ENCODE measurements at places on chromosomes 13 and 19.

GRCh38 chr19:38162632-38163031 is 61.4 kb downstream of the DPF1 start:
- no peak for DNase-seq

DNA sequence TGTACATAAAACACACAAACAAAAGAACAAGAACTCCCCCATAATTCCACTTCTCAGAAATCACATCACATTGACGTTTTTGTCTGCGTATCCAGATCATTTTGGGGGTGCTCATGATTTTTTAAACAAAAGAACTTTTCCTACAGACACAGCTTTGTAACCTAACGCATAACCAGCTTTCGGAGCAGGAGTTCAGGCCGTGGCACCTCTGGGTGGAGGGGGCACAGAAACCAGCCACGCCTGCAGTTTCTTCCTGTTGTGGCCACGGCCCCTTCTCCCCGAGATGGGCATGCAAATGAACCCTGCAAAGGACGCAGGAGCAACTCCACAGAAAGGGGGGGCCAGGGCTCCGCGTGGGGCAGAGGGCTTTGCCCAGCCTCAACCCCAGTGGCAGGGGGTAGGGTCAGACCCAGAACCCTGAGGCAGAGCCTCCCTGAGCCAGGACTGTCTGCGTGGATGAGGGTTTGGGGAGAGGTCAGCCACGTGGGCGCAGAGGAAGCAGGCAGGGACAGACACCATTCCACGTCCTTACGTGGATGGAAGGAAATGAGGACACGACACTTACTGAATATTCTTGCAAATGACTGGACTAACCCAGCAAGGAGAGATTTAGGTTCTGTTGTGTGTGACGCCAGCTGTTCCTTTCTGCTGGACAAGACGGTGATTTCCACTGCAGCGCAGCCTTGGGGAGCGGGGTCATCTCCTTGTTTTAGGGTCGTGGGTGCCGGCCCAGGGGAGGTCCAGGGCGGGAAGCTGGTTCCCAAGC is 64.4 kb downstream of the RASA3 start:
- peak; percentile 28 for DNase-seq

DNA sequence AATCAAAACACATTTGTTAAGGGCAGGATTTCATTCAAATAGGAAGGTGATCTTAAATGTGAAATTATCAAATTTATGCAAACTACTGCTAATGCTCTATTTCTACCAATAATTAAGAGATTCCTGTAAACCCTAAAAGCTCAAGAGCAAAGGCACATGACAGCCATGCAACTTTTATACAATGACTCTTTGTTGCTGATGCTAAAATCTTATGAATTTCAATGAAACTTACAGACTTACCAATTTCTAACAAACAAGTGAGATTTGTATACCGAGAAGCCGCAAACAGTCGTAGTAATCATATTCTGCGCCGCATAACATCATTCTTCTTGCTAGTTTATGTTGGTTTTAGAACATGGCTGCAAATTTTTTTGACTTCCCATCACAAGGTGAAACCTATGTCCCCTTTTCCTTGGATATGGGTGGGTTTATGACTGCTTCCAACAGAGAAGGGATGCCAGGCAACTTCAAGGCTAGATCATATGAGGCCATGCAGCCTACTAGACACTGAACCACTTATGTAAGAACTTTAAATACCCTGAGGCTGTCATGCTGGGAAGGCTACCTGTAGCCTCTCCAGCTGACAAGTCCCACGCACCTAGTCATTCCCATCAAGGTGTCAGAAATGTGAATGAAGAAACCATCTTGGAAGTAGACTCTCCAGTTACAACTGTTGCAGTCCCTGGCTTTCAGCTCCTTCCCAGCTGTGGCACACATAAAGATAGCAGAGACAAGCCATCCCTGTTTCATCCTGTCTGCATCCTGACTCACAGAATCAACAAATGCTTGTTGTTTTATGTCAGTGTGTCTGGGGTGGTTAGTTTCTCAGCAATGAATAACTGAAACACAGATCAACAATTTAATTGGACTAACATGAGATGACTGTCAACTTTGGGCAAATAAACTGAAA is 42.0 kb downstream of the LNX2 start:
- no peak for DNase-seq

- no peak for DNase-seq
Observed at GRCh38 chr19:46731584-46731983, 14.3 kb upstream of the FKRP start.

- no peak for DNase-seq
Observed at GRCh38 chr13:30871588-30872275, 34.3 kb upstream of the MEDAG start.
